ENCODE measurements at places on chromosomes 11 and 22. TPM values are rescaled to one million over a fixed set of nuclear protein-coding genes. Genes with fewer than 3 reads are reported as not detected.

TECTA gene
- total RNA-seq, result 1.2 TPM

GRCh38 chr22:20951932-20952380 lies 15.1 kb upstream of the AIFM3 start:
- no peak for DNase-seq

DNA sequence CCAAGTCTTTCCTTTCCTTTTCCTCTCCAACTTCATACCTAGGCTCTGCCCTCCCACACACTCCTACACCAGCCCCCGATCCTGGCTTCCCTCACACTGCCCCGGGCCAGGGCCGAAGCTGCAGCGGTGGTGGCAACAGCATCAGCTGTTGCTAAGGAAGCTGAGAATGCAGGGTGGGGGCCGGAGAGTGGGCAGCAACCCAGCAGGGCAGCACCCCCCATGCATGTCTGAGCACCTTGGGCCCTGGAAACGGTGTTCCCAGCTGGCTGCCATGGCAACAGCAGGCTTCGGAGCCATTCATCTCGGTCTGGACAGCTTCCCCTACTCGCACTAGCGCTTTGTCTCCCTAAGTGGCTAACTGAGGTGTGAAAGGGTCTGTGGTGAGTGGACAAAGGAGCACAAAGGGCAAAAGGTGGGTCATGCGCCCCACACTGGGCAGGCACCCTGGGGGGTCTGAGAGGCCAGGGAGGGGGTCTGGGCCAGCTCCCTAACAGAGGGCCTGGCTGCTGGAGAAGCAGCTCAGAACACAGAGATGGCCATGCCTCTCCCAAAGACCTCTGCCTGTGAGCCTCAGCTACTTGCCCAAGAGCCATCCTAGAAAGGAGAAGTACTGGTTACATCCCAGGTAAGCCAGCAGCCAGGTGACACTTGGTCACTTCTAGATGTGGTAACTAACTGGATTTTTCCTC lies 42.1 kb upstream of the JAM3 start:
- DNase-seq, result no peak

MPPED1 gene
- total RNA-seq, result not detected

DDI1 gene
- not detected for total RNA-seq
